ENCODE measurements at places on chromosomes 11 and 22.

DNA sequence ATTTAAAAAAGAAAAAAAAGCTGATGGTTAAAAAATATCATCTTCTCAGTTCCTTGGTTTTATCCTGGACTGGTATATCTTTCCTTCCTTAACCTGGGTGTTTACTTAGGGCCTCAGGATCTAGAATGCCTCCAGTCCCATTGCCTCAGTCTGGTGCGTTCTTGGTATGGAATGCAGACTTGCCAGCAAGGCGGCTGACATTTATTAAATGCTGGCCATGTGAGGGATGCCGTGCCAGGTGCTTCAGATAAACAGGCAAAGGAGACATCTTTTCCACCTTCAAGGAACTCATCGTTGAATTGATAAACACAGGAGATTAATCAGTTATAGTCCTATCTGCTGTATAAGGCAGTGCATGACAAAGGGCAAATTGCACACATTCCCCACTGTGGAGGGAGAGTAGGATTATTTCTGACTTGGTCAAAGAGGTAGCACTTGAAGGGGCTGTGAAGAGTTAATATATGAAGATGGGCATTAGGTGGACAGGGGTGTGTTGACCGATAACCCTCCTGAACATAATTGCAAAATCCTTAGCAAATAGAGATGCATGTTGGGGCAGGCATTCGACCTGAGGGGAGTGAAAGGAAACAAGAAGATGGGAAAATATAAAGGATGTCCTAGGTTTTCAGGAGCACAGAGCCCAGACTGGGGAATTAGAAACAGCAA is 54.4 kb downstream of the ALX4 start:
- no peak for DNase-seq

- no peak for DNase-seq
Measured at GRCh38 chr11:62573006-62573591, 592 bp downstream of the EEF1G start.

DNA sequence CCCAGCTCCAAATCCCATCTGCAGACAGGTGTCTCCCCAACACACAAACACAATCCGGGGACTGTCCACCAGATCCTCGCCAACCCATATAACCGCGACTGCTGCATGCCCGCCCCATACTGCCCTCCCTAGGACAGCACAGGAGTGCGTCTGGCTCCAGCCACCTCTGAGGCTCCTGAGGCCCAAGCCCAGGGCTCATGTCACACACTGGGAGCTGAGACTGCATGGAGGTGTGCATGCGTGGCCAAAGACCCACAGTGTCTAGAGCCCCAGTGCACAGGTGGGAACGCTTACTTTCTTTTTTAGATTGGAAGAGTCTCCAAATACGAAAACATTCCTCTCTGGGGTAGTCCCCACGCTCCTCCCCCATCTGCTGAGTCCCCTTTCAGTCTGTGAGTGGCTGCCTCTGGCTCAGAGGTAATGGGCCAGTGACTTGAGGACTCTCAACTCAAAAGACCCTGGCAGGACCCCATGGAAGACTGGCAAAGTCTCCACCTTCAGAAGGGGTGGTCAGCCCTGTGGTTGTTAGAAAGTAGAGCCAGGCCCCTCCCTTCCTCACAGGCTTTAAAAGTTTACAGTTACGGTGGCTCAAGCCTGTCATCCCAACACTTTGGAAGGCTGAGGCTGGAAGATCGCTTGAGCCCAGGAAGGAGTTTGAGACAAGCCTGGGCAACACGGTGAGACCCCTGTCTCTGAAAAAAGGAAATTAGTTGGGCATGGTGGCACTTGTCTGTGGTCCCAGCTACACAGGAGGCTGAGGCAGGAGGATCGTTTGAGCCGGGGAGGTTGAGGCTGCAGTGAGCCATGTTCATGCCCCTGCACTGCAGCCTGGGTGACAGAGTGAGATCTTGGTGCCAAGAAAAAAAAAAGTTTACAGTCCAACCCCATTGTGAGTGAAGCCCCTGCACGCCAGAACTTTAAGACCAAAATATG is 2.3 kb downstream of the CBX7 start:
- no peak for DNase-seq

DNA sequence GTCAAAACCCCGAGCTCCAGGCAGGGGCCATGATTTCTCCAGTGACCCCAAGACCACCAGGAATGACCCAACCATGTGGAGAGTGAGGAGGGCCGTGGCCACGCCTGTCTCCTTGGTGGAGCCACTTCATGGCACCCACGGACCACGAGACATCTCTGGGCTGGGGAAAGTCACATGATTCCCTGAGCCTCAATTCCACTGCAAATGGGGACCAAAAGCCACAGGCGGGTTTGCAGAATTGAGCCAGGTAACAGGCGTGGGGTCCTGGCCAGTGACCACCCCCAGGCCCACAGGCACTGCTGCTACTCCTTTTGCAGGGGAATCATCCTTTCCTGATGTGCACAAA is 178.9 kb downstream of the CTTN start:
- DNase-seq: no peak

DNA sequence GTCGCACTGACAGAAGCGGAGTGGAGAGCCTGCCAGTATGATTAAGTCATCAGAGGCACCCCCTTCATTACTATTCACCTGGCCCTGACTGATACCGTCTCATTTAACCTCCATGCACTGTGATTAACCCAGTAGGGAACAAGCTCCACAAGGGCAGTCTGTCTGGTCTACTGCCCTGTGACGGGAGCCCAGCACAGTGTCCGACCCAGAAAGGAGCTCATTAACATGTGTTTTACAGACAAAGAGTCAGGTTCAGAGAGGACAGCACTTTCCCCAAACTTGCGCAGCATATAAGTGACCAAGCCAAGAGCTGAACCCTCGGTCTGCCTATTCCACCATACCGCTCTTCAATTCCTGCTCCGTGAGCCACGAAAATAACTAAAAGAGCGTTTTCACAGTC is 129.5 kb downstream of the RRAS2 start:
- DNase-seq: no peak

GRCh38 chr11:118318581-118319336 is 14.2 kb downstream of the CD3E start:
- DNase-seq: no peak

- no peak for DNase-seq
Measured at GRCh38 chr11:60165538-60165937, 17.3 kb downstream of the MS4A6A start.

GRCh38 chr11:102749101-102749722 is 24.5 kb upstream of the MMP8 start:
- no peak for DNase-seq

GRCh38 chr22:40105755-40106154 is 72.0 kb upstream of the TNRC6B start:
- no peak for DNase-seq
